ENCODE measurements at places on chromosomes 7 and 10.

DNA sequence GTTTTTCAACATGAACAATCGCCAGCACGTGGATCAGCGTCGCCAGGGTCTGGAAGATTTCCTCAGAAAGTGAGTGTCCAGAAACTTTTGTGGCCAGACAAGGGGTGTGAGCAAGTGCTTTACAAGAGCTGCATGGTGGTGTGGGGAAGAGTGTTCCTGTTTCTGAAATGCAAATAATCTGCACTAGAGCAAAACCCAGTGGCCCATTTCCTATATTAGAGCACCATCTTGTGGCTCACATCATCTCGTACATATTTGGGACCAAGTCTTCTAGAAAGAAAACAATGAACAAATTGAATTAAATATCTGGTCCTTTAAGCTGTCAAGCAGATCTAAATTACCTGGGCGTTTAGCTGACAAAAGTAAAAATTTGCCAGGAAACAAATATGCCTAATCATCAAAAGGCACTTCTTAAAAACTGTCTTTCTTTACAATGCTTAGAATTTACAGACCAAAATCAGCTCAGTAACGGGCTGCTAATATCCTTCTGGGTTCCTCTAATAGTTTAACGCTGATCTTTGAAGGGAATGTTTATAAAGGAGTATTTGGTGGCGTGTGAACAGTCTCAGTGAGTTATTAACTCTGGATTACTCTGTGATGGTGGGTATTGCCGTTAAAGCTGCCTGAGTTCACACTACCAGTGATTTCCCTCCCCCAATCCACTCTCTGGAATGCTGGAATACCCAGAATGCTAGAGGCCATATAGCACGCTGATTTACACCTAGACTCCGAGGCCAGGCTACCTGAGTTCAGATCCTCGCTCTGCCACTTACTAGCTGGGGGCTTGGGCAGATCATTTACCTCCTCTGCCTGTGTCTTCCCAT lies 73.6 kb downstream of the SNX10 start:
- DNase-seq = peak; percentile 11

DNA sequence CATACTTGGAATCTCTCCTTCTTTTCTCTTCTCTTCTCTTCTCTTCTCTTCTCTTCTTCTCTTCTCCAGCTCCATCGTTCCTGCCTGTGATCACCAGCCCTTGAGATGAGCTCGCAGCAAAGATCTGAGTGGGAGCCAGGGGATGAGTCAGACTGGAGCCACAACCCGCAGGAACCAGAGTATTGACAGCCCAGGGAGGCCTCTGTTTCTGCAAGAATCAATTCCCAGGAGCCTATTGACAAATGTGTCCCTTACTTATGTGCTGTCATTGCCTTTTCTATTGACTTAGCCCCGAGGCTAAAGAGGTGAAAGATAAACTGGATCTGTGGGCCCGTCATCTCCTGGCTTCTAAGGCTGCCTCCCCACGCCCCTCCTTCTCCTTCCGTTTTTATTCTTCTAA lies 13.1 kb upstream of the HABP2 start:
- DNase-seq = no peak

DNA sequence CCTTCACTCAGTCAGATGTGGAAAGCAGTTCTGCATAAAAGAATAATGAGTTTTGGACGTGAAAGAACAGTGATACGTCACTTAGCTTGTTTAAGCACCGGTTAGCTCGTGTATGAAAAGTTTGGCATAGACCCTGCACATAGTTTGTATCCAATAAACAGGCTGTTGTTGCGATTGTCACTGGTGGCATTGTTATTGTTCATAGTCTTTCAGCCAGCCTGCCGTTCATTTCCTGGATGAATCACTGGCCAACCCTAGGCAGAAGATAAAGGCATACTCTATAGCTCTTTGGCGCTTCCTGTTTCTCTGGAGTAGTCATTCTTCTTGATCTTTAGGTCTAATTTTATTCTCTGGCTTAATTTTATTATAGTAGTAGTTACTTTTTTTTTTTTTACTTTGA lies 57.8 kb upstream of the ANKRD30A start:
- DNase-seq = no peak

- no peak for DNase-seq
These were observed 109.9 kb downstream of the SLC25A13 start for GRCh38 chr7:96211954-96212353.

DNA sequence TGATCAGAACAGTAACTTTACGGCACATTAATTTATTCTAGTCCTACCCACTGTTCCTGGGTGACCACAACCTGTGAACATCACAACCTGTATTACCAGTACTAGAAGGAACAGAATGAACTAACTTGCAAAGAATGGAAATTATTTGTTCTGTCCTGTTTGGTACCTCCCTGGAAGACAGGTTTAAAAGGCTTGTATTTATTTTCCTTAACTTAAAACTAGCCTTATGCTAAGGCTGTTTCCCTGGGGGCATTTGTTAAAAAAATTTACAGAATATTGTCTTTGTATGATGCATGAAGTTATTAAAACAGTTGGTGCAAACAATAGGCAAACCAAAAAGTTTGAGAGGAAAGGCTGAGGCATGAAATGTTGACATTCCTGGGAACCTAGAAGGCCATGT lies 132.7 kb downstream of the DNAJC1 start:
- DNase-seq = no peak

DNA sequence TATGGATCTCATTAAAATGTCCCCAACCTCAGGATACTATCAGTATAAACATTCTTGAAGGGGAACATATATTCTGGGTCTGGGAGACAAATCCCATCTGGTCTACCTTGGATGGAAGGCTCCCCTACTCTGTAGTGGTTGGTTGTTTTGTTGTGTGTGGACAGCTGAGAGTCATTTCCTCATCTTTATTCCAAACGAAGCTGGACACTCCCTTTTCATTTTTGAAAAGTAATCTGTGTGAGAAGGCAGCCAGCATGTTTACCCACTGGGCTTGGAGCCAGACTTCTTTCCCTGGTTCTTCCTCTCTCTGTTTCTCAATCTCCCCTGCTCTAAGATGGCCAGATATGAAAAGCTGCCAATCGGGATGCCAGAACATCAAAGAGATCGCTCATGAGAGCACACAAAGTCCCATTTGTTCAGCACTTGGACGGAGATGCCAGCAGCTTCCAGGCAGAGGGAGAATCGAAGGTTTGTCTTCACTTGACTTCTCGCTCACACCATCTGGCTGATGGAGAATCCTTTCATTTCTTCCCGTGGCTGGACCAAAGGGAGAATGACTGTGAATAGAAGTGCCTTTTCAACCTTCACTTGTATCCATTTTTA lies 108.1 kb upstream of the AGR3 start:
- no peak for DNase-seq

DNA sequence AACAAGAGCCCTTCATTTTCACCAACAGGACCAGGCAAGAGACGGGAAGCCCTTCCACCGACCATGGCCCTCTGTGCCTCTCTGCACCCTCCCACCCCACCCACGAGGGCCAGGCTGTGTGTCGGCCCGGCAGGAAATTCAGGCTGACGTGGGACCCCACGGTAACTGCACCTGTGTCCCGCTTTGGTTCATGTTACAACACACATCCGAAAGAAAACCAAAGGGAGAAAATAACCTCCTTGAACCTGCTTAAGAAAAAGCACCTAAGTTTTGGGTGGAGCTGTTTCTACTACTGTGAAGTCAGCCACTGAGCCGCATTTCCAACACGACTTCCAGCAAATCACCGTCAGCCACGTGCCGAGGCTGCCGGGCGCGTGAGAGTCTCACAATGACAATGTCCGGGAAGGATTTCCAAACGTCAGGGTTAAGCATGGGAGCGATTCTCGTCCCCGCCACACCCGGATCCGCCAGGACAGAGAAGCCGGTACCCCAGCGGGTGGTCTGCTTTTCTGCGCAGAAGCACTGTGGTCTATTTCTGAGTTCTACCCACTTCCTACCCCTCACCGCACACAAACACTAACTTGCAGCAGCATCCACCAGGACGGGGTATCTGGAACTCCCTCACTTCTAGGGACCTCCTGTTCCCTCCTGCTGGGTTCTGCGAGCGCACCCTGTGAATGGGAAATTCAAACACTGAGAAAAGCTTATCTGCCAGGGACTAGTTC lies 36.6 kb downstream of the AMZ1 start:
- no peak for DNase-seq

DNA sequence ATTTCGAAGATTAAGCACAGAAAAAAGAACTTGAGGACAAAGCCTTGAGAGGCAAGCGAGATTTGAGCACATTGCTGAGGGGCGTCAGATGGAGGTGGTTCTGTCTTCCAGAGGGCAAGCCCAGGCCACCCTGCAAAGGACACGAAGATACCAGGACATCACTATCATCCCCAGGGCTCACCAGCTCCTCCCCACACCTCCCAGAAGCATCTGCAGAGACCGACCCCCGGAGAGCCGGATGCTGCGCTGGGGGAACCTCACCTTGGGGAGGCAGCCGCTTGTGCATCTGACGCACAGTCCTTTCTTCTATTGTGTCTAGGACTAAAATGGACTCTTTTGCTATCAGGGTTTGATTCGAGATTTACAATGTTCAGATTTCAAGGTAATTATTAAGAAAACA lies 259.7 kb downstream of the DNAJB6 start:
- DNase-seq = no peak

DNA sequence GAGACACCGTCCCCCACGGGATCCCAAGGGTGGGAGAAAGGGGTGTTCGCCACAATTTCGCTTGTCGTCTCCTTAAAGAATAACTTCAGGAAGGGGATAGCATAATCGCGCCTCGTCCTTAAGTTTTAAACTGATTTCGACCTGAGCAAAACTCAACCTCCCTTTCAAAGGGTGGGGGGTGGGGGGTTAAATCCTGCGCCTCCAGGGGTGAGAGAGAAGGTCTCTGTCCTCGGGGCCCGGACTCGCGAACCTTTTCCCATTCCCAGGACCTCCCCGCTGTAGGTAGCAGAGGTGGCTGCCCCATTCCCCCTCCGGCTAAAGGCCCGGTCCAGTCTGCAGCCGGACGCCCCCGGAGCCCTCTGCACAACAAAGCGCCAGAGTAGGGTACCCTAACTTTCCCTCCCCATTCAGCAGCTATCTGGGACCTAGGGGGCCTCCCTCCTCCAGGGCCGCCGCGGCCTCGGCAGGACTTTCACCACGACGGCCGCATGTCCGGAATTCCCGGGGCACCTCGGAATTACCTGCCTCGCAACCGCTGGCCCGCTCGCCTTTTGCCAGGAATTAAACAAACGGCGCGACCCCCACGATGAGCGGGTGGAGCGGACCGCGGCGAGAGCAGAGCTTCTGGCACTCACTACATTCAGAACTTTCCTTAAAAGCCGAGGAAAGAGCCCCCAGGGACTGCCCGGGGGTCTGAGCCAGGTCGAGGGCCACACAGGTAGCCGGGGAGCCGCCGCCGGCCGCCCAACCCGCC lies 1.7 kb downstream of the CDK6 start:
- no peak for DNase-seq

GRCh38 chr7:96991546-96992191 lies 13.7 kb upstream of the DLX6 start:
- no peak for DNase-seq

DNA sequence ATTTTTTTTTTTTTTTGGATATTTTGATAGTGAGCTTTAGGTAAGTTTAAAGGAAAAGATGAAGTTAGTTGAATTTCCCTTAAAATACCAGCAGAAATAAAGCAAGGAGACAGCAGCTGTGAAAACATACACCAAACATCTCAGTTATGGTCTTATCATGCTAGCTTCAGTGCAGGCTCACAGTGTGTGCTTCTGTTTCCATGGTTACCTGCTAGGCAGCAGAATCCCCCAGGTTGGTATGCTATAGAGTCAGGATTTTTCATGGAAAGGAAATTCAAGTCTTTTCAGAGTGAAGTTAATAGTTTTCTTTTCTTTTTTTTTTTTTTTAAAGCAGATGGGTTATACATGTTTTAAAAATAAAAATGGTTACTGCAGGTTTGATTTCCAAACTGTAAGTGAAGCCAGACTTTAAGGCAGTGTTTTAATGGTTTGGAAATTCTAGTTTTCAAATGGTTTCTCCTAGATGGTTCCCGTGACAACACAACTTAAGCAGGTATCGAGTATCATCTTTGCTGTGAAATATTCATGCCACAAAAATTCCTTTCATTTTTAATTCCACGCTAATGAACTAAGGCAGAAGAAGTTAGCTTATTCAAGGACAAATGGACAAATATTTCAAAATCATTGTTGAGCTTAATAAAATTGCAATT lies 230.9 kb downstream of the BICC1 start:
- no peak for DNase-seq

- no peak for DNase-seq
These were observed 40.5 kb upstream of the MMD2 start for GRCh38 chr7:4999369-4999950.

DNA sequence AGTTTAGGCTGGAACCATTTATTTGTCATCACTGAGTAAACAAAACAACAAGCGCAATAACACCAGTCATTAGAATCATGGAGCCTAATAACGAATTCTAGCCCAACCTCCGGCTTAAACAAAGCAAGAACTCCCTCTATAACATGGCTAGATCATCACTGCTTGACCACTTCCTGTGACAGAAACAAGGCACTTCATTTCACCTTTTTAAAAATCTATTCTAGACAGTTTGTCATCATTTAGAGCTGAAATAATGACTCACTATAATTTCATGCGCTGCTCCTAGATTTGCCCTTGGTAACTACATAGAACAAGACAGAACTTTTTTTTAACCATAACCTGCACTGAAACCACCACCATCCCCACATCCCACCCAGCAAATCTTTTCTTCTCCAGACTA lies 81.3 kb downstream of the OSBPL3 start:
- DNase-seq = no peak

DNA sequence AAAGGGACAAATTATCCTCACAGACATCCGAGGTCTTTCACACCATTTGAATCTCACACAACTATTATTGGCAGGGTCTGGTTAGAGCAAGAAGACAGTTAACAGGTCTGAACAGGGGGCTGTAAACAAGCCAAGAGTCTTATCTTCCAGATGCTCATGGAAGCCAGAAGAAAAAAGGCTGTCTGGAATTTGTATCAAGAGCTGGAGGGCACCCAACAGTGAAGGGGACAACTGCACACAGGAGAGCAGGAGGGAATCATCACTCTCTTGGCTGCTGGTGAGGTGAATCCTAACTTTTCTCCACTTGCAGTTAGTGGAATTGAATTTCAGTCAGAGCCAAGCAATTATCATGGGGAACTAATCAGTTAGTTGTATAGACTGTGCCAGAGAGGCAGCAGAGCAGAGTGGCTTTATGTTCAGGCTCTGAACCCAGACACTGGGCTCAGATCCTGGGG lies 880.2 kb upstream of the AUTS2 start:
- DNase-seq = no peak
